ENCODE measurements at places on chromosomes 5 and 9.

- no peak for DNase-seq
Observed at GRCh38 chr5:1252681-1253080, 27.5 kb downstream of the SLC6A18 start.

GRCh38 chr5:88820581-88820980, 62.4 kb downstream of the MEF2C start:
- DNase-seq = no peak

DNA sequence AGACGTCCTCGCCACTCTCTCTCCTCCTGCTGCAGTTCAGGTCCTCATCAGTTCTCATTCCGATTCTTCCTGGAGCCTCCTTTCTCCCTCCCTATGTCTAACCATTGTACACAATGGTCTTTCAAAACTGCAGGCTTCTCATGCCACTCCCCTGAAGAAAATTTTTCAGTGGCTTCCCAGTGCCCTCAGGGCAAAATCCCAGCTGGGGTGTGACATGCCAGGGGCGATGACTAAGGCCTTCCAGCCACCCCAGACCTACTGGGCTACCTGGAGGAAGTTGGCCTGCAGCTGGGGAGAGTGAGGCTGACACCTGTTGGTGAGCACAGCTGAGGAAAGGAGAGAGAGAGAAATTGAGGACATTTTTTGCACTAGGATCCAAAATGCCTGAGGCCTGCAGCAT, 65.2 kb downstream of the SREK1 start:
- DNase-seq = peak; percentile 2

- no peak for DNase-seq
Observed at GRCh38 chr5:121525706-121526105, 326.0 kb upstream of the FTMT start.

DNA sequence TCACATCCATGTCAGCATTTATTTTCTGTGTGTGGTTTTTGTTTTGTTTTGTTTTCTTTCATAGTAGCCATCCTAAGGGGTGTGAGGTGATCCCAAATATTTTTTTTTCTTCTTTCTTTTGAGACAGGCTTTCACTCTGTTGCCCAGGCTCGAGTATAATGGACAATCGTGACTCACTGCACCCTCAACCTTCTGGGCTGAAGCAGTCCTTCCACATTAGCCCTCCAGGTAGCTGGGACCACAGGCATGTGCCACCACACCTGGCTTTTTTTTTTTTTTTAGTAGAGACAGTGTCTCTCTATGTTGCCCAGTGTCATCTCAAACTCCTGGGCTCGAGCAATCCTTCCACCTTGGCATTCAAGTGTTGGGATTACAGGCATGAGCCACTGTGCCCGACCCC, 59.1 kb downstream of the CDC42SE2 start:
- no peak for DNase-seq

GRCh38 chr5:10632110-10632761, 68.4 kb downstream of the ANKRD33B start:
- DNase-seq = no peak

GRCh38 chr9:77099388-77099787, 77.9 kb upstream of the VPS13A start:
- no peak for DNase-seq

DNA sequence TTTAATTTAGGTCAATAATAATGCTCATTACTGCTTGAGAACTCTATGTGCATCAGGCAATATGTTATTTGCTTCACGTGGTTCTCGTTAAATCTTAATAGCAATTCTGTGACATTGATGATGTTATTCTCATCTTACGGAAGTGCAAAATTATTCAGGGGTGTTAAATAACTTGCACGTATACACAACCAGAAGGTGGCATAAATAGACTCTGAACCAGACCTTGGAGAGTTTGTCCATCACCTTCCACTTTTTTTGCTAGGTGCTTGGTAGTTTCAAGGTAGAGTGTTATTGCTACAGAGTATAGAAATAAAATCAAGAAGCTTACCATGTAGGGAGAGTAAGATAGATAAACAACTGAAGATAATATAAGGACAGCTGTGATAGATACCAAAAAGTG, 23.6 kb upstream of the TNFAIP8 start:
- DNase-seq = no peak

GRCh38 chr5:134439210-134439654, 27.6 kb upstream of the CDKN2AIPNL start:
- no peak for DNase-seq

DNA sequence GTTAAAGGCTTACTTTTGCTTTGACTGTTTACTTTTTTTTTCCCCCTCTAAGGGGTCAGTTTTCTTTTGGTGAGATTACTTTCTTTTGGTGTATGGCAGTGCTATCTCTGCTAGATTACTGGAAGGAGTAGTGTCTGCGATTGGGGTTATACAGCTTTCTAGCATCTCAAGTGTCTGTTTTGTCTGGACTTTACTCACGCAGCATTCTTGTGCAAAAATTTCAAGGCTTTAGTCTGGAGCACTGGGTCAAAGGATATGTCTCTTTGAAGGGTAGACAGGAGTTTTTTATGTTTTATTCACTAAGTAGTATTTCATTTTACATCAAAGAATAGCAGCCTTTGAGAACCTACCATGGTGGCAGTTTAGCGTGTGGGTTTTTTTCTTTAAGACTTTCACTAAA, 52.6 kb downstream of the NDUFS4 start:
- DNase-seq = no peak

DNA sequence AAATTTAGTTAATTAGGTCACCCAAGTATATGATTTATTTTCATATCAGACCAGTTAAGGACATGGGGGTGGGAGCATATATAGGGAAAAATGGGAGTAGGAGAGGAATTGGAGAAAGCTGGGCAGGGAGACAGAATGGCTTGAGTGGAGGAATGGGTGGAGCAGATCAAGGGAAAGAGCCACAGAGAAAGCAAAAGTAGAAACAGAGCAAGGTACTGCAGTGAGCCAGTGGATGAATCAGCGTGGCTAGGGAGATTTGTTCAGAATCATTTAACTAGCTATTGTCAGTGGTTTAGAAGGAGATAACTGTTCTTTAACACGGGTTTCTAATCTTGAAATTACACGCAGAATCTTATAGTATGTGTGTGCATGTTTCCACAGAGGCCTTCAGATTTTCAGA, 37.4 kb downstream of the SNX24 start:
- DNase-seq = no peak

GRCh38 chr9:84699984-84700383, 30.5 kb downstream of the NTRK2 start:
- DNase-seq = no peak

DNA sequence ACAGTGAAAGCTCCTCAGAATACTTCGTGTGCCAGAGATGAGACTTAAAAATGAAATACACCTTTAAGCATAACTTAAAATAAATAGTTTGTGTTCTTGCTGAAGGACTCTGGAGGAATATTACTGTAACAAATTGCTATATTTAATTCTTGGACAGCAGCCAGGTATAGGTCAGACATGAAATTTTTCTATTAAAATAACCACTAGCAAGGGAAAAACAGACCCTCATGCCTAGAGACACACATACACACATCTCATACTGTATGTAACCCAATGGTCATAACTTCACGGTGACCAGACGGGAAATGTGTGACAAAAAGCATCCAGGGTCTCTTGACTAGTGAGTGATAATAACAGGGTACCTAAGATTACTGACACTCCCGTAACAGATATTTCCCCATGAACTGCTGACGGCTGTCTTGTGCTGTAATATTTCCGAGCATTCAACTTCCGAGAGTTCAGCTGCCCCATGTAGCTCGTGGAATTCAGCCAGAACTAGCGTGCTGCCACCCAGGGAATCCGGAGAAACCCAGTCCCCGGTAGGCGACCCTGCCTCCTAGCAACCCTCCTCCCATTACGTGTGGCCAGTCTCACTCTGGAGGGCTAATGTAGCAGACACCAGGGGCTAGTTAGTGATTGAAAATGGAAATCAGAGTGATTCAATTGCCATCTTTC, 2295.1 kb upstream of the WWC1 start:
- DNase-seq = peak; percentile 7

DNA sequence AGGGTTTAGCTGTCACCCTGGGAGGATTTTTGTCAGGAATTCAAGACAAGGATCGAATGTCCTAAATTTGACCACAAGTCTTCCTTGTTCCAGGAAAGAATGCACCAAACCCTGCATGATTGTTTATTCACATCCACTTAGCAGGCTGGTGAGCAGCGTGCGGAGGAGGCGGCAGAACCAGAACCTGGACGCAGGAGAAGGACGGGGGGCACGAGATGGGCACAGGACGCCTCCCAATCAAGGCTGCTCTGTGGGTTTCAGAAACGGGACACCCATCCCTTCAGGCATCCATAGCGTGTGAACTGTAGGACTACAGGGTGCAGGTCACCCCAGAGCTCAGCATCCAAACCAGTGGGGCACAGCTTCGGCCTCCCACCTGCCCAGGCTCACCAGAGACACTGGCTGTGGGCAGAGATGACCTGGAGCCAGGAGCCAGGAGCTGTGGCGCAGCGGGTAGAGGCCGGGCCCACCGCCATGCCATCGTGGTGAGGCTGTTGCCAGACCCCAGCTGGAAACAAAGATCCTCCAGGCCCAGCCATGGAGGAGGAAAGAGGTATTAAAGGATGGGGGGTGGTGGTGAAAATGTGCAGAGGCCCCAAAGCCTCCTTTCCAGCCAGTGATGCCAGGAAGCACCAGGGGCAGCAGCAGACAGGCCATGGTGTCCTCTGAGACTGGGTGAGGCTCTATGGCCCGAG, 32.3 kb upstream of the ADAMTS2 start:
- no peak for DNase-seq

GRCh38 chr9:124831642-124832364, 21.5 kb upstream of the WDR38 start:
- no peak for DNase-seq

GRCh38 chr9:129989362-129989708, 53.7 kb downstream of the FNBP1 start:
- no peak for DNase-seq

GRCh38 chr9:136353757-136354488, 9.6 kb downstream of the DNLZ start:
- DNase-seq = no peak

DNA sequence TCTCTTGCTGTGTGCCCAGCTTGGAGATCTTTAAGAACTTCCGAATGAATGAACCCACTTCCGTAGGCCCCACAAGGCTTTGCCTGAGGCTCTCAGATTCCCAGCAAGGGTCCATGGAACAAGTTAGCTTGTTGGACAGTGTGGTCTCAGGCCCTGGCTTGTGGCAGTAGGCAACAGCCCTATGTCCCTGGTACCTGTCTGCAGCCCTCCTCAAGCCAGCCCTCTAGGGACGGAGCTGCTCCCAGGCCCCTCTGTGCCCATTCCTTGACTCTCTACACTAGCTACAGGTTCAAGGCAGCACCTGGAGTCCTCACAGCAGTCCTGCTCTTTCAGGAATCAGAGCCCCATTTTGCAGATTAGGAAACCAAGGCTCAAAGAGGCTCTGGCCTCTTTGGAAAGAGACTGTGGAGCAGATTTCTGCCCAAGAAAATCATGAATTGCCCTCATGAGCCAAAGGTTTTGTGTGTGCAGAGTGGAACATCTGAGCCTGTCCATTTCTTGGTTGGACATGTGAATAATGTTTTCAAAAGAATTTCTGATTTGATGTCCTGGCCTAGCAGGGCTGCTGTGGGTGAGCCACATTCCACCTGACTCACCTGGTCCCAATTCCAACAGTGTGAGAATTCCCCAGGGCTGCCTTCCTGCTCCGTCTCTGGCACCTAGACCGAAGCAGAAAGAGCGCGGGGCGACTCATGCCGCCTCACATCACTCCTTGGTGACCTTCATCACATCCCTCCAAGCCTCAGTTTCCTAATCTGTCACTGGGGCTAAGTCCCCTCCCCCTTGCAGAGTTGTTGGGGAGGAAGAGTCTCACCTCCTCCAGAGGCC, 131.7 kb downstream of the BARX1 start:
- DNase-seq = no peak

DNA sequence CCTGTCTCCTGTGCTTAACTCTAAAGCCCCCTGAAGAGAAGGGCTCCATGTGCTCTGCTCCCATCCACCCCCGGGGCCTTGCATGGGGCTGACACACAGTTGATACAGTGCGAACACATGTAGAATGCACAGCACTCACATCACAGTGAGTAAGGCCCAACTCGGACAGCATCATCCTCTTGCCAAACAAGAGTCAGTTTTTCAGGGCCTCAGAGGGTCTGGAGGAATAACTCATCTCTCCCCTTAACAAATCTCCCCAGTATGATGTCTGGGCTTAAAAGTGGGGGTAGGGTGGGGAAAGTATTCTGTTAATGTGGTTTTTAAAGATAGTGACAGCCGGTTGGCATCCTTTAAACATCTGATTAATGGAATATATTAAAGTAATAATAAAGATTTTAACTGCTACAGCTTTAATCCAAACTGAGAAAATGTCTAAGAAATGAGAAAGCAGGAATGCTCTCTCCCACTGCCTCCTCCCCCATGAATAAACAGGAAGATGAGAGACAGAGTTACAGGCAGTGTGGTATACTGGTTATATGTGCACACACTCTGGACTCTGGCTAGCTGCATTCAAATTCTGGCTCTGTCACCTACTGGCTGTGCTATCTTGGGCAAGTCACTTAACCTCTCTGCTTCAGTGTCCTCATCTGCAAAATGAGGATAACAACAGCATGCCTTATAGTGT, 22.5 kb downstream of the APBA1 start:
- DNase-seq = no peak

DNA sequence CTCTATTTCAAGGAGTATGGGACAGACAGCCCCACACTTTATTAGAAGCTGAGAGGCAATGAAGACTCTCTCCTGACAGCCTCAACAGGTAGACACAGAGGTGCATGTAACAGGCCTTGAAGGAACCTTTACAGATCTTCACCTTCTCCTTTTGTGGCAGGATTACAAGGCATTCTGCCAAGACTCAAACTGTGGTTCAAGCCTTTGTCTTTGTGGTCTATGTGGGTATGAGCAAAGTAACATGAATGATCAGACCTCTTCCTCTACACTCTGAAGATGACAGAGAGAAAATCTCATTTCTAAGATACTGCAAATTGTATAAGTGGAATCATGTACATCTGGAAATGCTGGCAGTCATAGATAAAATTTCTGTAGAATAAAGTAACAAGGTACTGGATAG, 346.9 kb downstream of the CDH9 start:
- no peak for DNase-seq

DNA sequence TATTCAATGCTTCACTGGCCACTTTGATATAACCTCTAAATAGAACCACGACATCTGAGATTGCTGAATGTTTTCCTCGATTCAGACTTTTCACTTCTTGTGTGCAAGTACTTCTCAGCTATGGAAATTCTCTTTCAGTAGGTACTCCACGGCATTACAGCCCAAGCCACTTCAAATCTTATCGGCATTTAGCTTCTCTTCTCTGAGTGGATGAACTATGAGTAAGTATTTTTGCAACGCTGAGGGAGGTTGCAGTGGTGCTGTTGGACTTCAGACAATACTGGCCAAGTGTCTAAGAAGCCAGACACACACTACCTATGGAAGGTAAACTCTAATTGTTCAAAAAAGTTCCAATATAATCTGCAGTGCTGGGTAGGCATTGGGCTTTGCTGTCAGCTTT, 60.1 kb downstream of the FBN2 start:
- DNase-seq = no peak

Data from NCI-H2081 (cell line).